IPS-NIHi11 (cell line): ENCODE measurements at places on chromosomes 6 and 20.

DNA sequence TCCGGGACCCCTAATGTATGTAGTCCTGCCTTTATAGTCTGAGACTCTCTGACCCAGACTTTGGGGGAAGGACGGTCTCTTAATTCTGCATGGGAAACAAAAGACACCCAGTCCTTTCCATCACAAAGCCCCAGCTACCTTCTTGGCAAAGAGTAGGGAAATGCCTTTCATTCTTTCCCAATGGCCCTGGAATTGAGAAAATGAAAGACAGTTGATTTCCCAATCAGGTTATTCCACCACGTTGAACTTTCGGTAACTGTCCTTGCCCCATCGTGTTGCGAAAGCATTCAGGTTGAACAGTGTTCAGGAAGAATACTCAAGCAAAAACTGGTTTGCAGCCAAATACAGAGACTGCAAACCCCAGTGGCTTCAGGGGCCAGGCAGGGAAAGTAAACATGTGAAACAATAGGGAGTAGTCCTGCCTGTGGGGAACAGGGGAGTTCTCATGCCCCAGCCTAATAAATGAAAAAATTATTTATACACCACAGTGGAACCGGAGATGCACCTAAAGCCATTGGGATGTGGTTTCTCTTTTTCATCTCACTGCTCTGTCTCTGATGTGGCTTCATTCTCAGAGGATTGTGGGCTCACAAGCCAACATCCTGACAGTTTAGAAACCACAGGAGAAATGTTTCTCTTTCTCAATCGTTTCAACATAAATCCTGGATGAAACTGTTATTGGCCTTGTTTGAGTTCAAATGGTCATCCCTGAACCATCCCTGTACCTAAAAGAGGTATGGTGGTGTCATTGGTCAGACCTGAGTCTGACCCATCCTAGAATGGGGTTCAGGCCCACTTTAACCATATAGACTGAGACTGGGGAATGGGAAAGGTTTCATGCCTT lies 44.2 kb upstream of the SLC9A8 start:
- peak; percentile 68 for DNase-seq

GRCh38 chr20:51695574-51696303 lies 72.5 kb downstream of the ATP9A start:
- peak; percentile 36 for DNase-seq

DNA sequence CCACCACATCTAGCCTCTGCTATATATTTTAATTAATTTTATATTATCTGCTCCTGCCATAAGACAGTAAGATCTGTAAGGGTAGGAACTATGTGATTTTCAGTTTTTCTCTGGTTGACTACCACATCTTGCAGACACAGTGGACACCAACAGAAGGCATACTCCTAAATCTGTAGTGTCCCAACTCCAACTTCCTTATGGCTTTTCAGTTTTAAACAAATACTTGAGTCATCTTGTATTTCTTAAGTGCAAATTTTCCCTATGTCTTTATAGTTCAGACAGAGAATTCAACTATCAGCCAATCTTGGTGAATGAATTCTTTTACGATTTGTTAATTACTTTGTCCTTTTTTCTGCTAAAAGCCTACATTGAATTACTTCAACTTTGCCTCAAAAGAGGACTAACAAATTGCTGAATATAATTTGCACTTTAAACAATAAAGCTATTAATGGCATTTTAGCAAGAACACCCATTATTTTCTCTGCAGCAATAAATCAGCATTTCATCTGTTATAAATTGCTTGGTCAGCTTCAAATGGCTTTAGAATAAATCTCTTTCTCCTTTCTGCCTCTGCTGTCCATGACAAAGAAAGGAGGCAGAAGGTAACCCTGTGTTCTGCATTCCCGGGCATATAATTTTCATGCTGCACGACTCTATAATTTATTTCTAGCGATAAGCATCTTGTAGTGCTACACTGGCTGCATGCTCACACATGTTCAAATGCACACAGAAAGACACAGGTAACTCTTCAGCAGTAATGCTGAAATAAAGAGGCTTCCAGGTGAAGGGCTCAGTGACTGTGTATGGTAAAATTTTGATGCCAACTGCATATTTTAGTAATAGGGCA lies 144.8 kb downstream of the BACH2 start:
- DNase-seq = no peak

DNA sequence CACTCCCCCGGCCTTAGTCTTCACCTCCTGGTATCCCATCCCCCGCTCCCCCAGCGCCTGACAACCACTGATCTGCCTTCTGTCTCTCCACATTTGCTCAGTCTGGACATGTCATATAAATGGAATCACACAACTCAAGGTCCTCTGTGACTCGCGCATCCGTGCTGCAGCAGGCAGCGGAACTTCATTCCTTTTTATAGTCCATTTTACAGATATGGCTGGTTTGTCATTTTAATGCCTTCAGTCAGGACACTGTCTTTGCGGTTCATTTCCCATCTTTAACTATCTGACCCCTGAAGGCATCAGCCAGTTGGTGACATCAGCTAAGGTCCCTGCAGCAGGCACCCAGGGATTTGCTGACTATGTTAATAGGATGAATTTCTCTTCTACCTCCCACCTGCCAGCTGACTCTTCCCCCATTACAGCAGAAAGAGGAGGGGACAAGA lies 125.7 kb downstream of the ZMYND8 start:
- no peak for DNase-seq

DNA sequence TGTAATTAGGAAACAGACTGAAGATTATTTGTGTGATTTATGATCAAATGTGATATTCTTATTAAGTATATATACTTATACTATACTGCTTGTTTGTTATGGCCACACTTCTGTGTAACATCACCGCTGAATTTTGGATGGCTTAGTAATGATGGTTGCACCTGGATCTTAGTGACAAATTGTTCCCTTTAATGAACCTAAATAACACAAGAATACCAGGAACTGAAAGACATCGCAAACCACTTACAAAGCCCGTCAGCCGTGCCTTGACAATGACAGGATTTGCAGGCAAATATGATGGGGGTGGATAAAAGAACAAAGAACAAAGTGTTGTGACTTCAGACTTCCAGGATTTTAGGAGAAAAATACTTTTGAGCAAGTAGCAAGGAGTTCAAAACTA lies 67.1 kb downstream of the LAMP5 start:
- no peak for DNase-seq

DNA sequence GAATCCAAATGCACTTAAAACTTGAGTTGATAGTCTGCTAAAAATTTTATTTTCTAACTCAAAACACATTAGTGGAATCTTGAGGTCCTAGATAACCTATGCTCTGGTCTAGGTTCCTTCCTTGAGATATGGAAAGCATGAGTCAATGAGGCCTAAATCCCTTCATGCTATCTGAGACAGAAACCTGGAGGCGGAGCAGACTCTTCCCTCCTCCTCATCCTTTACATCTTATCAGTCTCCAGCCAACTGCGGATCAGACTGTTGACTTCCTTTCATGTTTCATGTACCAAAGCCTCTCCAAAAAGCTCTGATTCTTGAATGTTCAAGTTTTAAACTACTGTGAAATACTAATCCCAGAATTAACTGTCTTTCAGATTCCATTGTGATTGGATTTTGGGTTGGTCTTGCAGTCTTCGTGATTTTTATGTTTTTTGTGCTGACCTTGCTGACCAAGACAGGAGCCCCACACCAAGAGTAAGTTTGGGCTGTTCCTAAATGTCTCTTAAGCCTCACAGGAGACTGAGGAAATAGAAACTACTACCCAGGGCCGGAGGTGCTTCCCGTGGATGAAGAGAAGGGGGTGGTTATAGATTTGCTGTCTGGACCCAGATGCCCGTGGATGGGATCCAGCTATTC lies 29.1 kb downstream of the MRAP2 start:
- DNase-seq = no peak

GRCh38 chr20:40895182-40895581 lies 133.4 kb upstream of the TOP1 start:
- no peak for DNase-seq

DNA sequence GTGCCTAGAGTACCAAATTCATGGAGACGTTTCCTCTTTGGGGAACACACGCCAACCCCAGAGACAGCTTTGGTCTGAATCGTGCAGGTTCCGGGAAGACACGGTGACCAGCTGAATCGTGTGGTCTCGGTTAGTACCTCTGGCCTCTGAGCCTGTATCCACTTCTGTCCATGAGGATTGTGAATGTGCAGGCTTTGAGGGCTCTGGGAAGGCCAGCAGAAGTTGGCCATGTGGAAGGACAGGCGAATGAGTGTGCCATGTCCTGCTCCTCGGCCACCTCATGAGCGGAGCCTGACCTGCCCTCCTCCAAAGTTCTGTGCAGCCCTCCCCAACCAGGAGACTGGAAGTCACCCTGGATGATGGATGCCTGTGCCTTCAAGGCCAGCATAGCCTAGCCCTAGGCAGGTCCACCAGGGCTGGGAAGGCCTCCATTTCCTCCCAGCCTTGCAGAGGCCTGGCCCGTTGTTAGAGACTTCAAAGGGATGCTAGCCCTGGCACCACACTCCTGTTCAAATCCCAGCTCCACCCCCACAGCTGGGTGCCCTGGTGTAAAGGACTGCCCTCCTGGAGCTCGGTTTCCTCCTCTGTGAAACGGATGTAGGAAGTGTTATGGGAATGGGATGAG lies 1.7 kb upstream of the TMEM74B start:
- peak; percentile 19 for DNase-seq

GRCh38 chr20:8449123-8449522 lies 317.1 kb downstream of the PLCB1 start:
- DNase-seq = no peak

GRCh38 chr6:12973386-12973785 lies 256.8 kb downstream of the PHACTR1 start:
- DNase-seq = no peak

DNA sequence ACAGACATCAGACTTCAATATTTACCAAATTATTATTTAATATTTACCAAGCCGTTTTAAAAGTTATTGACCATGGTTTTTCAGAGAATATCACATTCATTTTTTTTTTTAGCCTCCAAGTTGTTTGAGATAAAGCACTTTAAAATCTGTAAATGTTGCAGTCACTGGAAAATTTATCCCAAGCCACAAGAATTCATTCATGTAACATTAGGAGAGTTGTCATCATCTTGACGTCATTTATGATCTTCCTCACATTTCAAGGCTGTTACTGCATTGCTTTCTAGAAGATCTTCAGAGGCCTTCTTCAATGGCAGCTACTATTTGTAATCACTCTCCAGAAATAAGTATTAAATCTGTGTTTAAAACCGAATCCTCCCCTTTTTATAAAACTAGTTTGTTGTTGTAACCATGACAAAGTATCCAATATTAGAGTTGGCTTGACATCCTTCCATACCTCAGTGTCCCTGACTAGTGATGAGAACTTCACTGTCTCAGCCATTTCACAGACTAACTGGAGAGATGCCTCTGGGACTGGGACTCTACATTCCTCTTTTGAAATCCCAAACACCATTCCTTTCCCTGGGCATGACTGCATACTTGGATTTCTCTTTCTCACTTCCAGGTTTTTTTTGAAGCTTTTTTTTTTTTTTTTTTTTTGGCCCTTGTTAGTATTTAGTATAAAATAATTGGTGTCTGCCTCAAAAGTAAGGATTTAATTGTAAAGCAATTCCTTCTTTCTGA lies 100.1 kb downstream of the ZFAND3 start:
- DNase-seq = no peak

DNA sequence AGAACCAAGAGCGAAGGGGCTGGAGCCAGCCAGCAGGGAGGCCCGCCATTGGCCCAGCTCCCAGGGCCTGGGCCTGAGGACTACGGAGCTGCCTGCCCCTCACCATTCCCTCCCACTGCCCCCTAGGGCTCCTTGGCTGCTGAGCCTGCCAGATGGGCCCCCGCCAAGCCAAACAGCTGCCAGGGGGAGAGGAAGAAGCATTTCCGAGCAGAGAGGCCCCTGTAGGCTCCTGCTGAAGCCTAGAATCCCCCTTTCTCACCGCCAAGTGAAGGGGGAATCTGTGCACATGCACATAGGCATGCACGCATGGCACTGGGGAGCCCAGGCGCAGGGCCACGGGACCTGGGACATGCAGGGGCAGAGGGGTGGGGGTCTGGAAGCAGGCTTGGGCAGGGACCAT lies 28.5 kb upstream of the MRPS18A start:
- no peak for DNase-seq

DNA sequence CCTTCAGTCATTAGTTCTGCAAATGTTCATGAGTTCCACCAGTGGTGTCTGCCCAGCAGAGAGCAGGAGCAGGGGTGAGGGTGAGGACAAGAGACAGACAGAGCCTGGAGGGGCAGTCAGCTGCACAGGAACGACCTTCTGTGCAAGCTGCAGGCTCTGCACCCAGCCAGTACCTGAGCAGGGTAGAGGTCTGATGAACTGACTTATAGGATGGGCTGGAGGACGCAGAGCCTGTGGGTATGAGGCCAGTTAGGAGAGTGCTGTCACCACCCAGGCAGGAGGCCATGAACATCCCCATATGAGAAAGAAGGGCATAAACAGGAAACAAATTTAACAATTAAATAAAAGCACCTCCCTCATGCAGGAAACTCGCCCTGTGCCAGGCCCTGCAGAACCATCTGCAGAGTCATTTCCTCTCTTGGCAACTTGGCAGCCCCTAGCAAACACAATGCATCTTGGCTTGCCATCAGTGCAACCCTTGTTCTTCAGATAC lies 17.9 kb downstream of the C6orf15 start:
- no peak for DNase-seq

GRCh38 chr6:138897031-138897430 lies 91.0 kb downstream of the REPS1 start:
- DNase-seq = no peak

DNA sequence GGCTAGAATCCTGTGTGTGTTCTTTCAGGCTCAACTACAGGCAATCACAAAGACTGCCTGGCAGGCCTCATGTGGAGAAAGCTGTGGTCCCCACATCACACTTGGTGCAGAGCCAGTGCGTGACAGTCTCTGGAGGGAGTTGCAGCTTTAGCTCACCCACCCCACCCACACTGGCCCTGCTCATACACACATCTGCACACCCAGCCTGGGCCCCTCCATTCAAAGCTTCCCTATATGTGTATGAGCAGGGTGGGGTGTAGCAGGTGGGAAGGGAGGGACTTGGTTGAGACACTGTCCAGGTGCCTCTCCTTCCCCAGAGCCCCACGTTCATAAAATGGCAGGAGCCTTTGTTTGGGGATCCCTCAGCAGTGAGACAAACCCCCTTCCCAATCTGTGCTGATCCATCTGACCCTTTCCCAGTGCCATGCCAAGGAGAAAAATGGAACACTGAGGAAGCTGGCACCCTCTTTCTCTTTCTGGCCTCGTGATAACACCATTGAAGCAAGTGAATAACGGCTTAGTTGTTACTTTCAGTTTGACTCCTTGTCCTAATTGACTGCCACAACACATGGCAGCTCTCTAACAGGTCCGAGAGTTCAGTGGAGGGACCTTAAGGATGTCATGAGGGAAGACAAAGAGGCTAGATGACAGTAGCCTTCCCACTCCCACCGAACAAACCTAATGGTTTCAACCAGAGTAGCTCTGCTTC lies 53.8 kb upstream of the NRSN1 start:
- DNase-seq = no peak

DNA sequence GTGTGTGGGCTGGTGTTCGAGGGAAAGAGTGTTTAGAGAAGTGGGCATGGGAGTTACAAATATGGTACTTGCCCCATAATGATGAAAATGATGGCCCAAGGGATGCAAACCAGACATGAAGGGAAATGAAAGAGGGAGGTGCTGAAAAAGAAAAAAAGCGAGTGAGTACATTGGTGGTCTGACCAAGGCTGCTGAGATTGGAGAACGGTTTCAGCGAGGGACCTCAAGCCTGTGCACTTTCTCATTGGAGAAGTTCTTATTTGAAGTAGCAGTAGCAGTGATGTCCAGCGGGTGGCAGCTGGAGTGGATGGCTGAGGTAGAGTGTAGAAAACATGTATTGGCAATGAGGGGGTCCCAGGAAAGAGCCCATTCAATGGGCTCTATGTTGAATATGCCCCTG lies 54.8 kb downstream of the TNFAIP3 start:
- no peak for DNase-seq

GRCh38 chr20:20338133-20338730 lies 29.7 kb upstream of the INSM1 start:
- DNase-seq = no peak
